ENCODE measurements at places on chromosomes 7 and 10.

DNA sequence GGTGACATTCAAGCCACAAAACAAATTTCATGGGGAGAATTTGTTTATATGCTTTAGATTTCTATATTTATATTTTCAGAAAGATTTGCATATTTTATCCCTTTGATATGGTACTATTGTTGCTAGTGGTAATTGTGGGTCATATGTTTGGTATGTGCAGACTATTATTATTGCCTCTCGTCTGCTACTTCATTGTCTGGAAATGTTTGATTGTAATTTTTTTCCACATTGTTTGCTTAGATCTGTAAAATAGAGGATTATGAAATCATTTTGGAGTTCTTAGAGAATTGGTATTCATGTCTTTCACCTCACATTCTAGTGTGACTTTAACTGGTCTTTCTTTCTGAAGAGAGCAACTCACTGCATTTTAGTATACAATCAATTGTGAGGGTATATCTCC lies 44.7 kb downstream of the MYO3A start:
- H3K4me3 ChIP-seq, result no peak overlapping the region
- H3K4me1 ChIP-seq, result no peaks in the 10 kb centered on the region
- H3K27ac ChIP-seq, result no peak overlapping the region
- H3K36me3 ChIP-seq, result no peaks in the 10 kb centered on the region

DNA sequence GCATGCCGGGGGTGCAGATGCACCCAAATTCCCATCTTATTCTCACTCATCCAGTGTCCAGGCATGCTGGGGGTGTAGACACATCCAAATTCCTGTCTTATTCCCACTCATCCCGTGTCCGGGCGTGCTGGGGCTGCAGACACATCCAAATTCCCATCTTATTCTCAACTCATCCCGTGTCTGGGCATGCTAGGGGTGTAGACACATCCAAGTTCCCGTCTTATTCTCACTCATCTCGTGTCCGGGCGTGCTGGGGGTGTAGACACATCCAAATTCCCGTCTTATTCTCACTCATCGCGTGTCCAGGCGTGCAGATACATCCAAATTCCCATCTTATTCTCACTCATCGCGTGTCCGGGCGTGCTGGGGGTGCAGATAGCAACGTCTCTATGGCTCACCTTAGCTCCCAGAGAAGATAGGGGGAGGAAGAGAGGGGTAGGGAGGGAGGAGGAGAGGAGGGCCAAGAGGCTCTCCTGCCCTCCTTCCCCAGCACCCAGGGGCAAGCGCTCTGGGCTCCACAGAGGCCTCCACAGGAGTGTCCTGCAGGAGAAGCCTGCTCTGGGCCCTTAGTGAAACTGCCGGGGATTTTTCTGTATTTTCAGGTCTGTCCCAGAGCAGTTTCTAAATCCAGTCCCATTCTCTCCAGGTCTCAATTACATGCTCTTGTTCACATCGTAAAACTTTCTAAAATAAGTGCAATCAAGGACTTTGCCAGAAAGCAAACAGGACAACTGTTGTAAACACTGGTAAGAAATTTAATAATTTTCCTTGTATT lies 210.8 kb downstream of the DIP2C start:
- no peak overlapping the region for H3K27ac ChIP-seq
- H3K36me3 ChIP-seq, result peaks cover 25% of the 10 kb centered on the region
- peaks cover 6% of the 10 kb centered on the region for H3K4me1 ChIP-seq
- no peaks in the 10 kb centered on the region for H3K27me3 ChIP-seq
- H3K4me3 ChIP-seq, result no peak overlapping the region

DNA sequence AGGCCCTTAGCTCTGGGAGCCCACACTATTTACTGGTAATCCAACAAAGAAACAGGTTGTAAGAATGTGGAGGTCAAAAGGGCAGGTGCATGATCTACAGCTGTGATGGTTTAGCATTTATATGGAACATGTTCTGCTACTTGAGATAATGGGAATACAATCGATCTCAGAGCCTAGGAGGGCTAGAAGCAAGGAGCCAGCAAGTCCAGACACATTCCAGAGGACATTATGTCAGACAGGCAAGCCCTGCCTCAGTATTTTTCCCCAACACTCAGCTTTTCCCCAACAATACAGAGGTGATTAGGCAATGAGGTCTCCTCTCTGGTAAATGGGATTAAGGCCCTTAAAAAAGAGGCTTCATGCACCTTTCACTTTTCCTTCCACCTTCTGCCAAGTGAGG lies 21.4 kb upstream of the GNAT3 start:
- peaks cover 10% of the 10 kb centered on the region for H3K4me1 ChIP-seq
- H3K27me3 ChIP-seq, result no peaks in the 10 kb centered on the region
- no peak for DNase-seq
- no peak overlapping the region for H3K27ac ChIP-seq

- peaks cover 29% of the 10 kb centered on the region for H3K4me1 ChIP-seq
- peaks cover 19% of the 10 kb centered on the region for H3K36me3 ChIP-seq
- H3K4me3 ChIP-seq, result no peak overlapping the region
- H3K27me3 ChIP-seq, result peaks cover 4% of the 10 kb centered on the region
- peak; percentile 66 for DNase-seq
- peak overlapping the region; percentile 89 for H3K27ac ChIP-seq
These were observed 10.1 kb upstream of the ADAP1 start for GRCh38 chr7:964401-965231.

- peaks cover 3% of the 10 kb centered on the region for H3K4me1 ChIP-seq
- no peak overlapping the region for H3K27ac ChIP-seq
- DNase-seq, result no peak
- peak overlapping the region; percentile 6 for H3K4me3 ChIP-seq
- H3K27me3 ChIP-seq, result no peaks in the 10 kb centered on the region
- no peaks in the 10 kb centered on the region for H3K36me3 ChIP-seq
These were observed 26.9 kb downstream of the BMPER start for GRCh38 chr7:33932221-33932620.

DNA sequence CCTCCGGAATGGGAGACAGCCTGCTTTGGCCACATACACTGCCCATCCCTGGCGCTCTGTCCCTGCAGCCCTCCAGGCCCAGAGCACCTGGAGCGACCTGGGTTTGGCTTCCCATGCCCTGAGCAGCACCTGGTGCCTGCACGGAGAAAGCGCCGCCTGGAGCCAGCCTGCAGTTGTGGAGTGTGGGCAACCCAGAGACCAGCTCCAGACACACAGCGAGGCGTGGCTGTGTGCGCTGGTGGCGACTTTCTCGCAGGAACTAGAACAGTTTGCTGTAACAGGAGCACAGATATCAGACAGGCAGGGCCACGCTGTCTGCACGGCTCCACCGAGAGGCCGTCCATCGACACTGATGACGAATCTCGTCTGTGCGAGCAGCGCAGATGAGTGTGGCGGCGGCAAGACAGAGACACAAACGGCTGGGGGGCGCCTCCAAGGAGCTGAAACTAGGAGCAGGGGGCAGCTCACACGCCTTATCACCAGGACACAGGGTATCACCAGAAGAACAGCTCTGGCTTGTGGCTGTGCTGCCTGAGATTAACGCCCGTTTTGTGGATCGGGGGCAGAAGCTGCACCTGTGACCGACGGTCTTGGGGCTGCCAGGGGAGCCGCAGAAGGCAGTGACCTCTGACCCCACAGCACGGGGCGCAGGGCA lies 275.3 kb downstream of the DNAJB6 start:
- no peaks in the 10 kb centered on the region for H3K36me3 ChIP-seq
- no peak overlapping the region for H3K4me3 ChIP-seq
- H3K4me1 ChIP-seq, result peaks cover 8% of the 10 kb centered on the region
- H3K27me3 ChIP-seq, result peaks cover 5% of the 10 kb centered on the region

DNA sequence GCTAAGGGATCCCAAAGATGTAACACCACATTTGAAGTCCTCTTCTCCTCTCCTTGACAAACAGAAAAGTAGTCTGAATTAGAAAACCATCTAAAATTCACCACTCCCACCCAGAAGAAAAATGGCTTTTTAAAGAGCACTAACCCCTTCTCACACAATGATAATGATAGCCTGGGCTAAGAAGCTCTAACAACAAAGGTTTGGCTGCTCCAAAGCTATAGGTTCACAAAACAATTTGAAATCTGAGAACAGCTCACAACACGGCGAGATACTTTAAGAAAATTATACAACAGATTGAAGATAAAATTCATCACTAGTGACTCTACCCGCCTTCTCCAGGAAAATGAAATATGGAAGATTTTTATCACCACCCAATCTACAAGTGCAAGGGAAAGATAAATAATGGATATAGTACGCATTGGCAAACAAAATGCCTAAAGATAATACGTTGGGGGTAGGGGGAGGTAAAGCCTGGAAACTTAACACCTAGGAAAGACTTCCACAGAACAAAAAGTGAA lies 7.4 kb downstream of the ITGB1 start:
- peaks cover 95% of the 10 kb centered on the region for H3K4me1 ChIP-seq
- no peaks in the 10 kb centered on the region for H3K36me3 ChIP-seq
- DNase-seq, result no peak
- no peaks in the 10 kb centered on the region for H3K27me3 ChIP-seq
- H3K4me3 ChIP-seq, result no peak overlapping the region
- no peak overlapping the region for H3K27ac ChIP-seq

DNA sequence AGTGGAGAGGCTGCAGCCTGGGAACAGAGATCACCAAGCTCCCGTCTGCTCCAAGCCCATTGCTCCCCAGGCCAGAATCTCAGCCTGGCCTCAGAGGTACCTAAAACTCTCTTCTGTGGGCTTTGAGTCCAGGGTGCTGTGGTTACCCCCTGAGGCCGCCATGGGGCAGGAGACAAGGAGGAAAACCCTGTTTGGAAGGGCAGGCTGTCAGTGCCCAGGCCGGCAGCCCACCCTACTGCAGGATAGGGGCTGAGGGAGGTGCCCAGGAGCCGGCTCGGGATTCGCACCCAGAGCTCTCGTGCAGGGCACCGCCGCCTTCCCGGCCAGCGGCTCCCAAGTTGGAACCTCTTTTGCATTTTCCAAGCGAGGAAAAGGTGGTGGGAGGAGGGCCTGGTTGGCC lies 24.5 kb downstream of the UNCX start:
- peaks cover 74% of the 10 kb centered on the region for H3K27me3 ChIP-seq
- no peak overlapping the region for H3K4me3 ChIP-seq
- no peaks in the 10 kb centered on the region for H3K36me3 ChIP-seq
- DNase-seq, result no peak
- H3K4me1 ChIP-seq, result no peaks in the 10 kb centered on the region

DNA sequence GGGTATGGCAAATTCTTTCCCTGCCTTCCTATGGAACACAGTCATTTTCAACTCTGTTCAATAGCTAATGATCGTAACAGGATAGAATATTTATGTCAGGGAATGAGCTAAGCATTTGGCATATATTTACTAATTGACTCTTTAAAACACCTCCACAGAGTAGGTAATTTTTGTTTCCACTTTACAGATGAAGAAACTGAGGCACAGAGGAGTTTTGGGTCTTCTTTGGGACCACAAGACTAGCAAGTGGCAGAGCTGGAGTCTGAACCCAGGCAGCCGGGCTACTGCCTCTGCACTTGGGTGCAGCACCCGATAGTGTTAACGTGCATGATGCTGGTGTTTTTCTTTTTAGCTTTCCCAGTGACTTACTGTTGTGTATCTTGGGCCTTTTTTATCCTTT lies 384.0 kb downstream of the SFMBT2 start:
- H3K36me3 ChIP-seq, result no peaks in the 10 kb centered on the region
- no peaks in the 10 kb centered on the region for H3K27me3 ChIP-seq
- H3K4me1 ChIP-seq, result no peaks in the 10 kb centered on the region

GRCh38 chr10:22958338-22958737 lies 30.5 kb downstream of the ARMC3 start:
- H3K4me1 ChIP-seq, result no peaks in the 10 kb centered on the region
- no peaks in the 10 kb centered on the region for H3K36me3 ChIP-seq
- H3K27me3 ChIP-seq, result no peaks in the 10 kb centered on the region

DNA sequence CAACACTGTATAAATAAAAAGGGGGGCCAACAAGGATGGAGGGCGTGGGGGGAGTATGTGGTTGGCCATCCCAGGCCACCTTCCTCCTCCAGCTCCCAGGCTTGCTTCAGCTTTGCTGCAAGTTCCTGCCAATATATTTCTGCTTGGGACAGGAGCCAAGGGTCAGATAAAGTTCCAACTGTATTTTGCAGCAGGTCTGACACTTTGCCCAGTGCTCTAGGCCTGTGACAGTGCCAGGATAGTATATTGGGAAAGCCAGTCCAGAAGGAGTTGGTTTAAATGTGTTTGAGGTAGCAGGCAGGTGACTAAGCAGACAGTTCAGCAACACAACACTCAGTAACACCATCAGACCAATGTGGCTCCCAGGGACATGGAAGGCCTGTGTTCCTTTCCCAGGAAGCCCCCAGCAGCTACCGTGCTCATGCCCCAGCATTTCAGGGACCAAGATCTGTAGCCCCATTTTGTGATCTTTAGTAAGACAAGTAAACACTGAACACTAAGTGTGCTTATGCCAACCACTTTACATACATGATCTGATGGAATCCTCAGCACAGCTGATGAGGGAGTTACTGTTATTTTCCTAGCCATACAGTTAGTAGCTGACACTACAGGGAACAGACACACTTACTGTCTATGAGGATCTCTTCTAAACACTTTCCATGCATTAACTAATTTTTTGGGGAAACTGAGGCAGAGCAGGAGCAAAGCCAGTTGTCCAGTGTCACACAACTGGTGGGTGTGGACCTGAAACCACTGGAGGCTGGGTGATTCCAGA lies 38.9 kb downstream of the DNAJB12 start:
- no peak for DNase-seq
- no peaks in the 10 kb centered on the region for H3K36me3 ChIP-seq
- H3K4me1 ChIP-seq, result peaks cover 67% of the 10 kb centered on the region
- H3K4me3 ChIP-seq, result no peak overlapping the region
- H3K27ac ChIP-seq, result peak overlapping the region; percentile 68
- H3K27me3 ChIP-seq, result no peaks in the 10 kb centered on the region

GRCh38 chr10:128738386-128738915 lies 612.2 kb upstream of the MKI67 start:
- no peak overlapping the region for H3K4me3 ChIP-seq
- no peaks in the 10 kb centered on the region for H3K4me1 ChIP-seq
- H3K36me3 ChIP-seq, result no peaks in the 10 kb centered on the region
- DNase-seq, result no peak
- H3K27me3 ChIP-seq, result peaks cover 33% of the 10 kb centered on the region

DNA sequence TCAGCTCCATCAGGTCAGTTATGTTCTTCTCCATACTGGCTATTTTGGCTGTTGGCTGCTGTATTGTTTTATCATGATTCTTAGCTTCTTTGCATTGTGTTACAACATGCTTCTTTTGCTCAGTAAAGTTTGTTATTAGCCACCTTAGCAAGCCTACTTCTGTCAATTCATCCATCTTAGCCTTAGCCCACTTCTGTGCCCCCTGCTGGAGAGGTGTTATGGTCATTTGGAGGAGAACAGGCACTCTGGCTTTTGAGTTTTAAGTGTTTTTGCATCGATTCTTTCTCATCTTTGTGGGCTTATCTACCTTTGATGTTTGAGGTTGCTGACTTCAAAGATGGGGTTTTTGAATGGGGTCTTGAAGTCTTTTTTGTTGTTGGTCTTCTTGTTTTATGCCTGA lies 204.6 kb upstream of the FOXP2 start:
- no peaks in the 10 kb centered on the region for H3K36me3 ChIP-seq
- no peak for DNase-seq
- no peak overlapping the region for H3K27ac ChIP-seq
- H3K27me3 ChIP-seq, result no peaks in the 10 kb centered on the region
